HuH-7 (cell line): ENCODE measurements at places on chromosomes 5 and 9.

GRCh38 chr5:88842784-88843183, 40.2 kb downstream of the MEF2C start:
- no peak for DNase-seq

DNA sequence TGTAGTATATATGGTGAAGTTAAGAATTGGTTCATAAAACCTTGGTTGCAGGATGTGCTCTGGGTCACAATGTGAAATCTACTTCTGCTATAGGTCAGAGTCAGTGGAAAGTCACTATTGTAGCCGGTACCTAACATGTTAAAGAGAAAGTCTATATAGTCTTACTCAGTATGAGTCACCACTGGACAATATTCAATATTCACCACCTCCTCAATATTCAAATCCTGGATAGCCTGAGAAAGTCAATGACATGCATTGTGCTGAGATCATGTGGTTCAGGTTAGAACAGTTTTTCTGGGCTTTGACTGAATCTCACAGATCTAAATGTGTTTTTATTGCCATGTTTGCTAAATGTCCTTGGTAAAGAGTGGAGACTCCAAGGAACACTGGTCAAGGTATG, 108.8 kb downstream of the HMHB1 start:
- DNase-seq = no peak

DNA sequence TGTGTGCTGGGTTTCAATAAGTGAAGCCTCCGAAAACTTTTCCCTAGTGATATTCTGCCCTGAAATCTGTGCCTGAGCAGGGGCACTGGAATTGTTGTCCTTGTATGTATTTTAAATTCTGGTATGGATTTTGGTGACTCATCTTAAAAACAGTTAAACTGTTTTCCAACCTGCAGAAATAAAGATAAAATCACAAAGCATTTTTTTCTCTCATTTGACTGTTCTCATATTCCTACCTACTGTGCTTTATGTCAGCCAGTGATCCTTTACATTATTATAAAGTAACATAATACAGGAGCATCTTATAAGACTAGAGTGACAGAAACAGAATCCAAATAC, 10.9 kb upstream of the TAF11L2 start:
- no peak for DNase-seq

GRCh38 chr5:72653586-72653985, 146.4 kb upstream of the ZNF366 start:
- no peak for DNase-seq

DNA sequence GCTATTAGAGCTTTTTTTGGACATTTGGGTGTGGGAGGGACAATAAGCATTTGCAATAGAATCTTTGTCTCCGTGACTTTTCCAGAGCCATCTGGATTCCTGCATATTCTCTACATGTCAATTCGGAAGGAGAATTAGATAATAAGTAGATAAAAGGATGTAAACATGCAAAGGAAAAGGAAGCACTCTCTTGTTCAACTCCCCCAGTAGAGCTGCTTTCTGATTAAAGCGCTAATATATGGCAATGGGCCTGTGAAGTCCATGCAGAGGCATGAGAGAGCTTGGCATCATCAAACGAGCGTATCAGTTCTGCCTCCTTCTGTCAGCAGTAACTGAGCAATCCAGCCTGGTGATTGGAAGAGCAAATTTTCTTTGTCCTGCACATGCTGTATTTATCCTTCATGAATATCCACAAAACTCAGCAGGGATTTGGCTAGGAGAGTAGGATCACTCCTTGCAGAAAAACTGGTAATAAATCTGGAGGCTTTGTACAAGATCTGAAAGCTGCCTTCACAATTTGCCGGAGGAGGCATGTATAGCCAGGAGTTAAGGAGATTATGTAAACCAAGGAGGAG, 1752.9 kb downstream of the MAT2B start:
- no peak for DNase-seq

GRCh38 chr5:142844866-142845265, 74.7 kb downstream of the ARHGAP26 start:
- no peak for DNase-seq

DNA sequence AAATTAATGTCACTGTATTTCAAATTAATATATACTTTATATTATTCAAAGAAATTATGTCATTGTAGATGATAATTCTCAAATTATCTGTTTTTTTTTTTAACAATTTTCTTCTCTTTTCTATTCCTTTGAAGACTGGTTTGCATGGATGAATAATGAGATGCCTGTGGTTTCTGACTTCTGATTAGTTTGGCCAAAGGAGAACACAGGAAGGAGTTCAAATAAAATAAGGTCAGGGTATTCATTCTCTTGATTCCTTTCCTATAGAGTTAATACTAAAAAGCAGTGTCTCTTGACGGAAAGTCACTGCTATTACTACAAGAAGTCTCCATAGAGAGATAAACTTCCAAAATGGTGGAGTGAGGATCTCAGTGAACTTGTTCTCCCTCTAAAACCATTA, 279.6 kb upstream of the FTMT start:
- DNase-seq = no peak

DNA sequence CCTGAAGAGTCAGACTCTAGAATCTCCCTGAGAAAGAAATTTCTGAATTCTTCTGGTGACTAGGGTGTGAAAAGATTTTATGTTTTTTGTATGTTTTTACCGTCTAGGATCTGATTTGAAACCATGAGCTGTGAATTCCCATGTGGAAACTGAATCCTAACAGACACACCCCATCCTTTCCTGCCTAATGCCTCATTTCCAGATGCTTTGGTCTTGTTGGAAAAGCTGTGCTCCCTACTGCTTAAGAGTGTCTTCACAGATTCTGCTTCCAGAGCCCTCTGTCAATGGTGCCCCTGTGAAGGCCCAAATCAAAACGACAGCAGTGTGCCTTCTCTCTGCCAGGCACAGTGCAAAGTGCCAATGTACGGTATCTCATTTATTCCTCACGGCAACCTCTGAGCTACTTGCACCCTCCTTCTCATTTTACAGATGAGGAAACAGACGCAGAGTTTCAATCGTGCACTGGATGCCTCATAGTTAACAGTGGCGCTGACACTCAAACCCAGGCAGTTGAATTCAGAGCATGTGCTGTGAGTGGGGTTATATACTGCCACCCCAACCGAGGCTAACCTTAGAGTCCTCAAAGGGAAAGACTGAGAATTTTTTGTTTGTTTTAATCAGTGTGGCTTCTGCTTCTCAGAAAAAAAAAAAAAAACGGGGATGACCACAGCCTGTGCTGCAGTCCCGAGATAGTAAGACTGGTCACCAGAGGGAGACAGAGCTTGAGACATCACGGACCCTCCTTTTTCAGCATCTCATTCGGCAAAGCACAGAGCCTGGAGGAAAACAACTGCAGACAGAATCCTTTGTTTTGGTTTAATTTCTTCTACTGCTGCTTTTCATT, 188.4 kb downstream of the SNCAIP start:
- peak; percentile 49 for DNase-seq

- DNase-seq = no peak
Observed at GRCh38 chr9:85397005-85397404, 344.7 kb downstream of the AGTPBP1 start.

GRCh38 chr5:173246511-173246910, 11.5 kb upstream of the NKX2-5 start:
- no peak for DNase-seq

DNA sequence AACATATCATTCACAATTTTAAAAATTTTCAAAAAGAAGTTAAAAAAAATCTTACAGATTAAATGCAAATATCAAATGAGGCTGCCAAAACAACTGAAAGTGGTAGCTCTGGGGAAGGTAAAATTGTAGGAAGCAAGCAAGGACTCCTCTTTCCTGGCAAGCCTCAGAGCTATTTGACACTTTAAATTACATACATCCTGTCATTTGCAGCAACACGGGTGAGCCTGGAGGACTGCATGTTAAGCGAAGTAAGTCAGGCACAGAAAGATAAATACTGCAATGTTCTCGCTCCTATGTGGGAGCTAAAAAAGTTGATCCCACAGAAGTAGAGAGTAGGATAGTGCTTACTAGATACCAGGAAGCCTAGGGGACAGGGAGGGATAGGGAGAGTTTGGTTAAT, 58.0 kb downstream of the LPAR1 start:
- no peak for DNase-seq

DNA sequence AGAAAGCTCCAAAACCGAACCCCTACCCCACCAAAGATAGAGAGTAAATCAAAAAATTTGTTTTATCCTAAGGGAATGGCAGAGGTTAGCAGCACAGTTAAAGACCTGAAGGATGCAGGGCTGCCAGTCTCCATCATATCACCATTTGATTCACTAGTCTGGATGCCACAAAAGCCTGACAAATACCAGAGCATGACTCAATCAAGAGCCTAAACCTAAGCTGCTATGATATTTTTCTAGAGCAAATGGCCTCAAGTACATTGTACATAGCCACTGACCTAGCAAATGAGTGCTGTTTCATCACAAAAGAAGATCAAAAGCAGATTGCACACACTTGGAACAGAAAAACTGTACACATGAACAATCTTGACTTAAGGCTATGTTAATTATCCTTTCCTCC, 48.0 kb downstream of the DPYSL3 start:
- DNase-seq = no peak

GRCh38 chr9:31536471-31536870, 848.0 kb upstream of the ACO1 start:
- DNase-seq = no peak

- no peak for DNase-seq
Observed at GRCh38 chr5:91329283-91329682, 53.8 kb downstream of the ARRDC3 start.

DNA sequence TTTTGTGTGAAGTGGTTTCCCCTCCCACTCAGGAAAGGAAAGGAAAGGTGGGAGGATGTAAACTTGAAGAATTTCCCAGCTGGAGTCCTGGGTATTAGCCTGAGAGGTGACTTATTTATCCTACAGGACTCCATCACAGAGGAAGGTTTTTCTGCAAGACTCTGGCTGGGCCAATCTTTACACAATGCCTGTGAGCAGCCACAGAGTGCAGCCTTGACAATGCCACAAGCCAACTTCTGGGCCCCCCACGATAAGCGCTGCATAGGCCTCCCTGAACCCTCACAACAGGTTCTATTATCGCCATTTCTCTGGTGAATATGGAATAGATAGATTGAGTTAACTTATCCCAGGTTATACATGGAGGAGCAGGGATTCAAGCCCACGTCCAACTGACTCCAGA, 12.4 kb downstream of the TTC39B start:
- no peak for DNase-seq

DNA sequence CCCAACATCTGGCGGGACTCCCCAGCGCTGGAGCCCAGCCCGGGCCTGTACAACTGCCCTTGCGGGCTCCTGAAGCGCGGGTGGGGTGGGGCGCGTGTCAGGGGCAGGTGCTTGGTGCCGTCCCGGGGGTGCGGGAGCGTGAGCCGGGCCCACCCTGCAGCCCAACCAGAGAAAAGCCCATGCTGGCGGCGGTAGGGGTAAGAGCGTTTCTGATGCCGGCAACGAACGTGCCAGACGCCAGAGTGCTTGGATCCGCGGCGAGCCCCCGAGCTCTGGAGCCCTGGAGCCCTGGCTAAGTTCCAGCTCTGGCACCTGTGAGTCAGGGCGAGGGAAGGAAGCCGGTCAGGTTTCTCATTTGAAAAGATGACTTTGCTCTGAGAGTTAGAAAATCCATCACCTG, 58.0 kb downstream of the ZNF510 start:
- no peak for DNase-seq

DNA sequence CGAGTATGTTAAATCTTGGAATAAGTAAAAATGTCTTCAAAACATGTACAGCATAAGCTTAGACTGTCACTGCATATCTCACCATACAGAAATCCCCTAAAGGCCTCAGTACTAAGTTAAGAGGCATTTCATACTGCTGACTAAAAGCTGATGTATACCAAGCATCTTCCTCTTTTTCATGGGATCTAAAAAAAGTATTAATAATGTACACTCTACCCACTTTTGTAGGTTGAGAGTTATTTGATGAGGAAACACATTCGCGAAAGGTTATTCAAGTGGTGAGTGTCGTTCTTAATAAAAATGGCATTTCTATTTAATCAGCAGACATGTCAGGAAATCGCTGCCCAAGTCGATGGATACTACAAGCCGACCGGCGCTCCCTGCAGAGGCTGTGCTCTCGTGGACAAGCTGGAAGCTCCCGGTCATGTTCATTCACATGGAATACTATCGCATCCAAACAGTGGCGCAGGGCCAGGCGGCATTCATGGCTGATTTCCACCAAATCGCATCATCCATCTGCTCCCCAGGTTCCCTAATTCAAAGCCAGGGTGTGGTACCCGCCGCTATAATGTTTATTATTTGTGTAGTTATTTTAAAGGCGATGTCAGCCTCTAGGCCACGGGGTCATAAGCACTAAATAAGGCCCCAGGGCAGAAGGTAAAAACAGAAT, 724 bp downstream of the SGTB start:
- DNase-seq = peak; percentile 46

DNA sequence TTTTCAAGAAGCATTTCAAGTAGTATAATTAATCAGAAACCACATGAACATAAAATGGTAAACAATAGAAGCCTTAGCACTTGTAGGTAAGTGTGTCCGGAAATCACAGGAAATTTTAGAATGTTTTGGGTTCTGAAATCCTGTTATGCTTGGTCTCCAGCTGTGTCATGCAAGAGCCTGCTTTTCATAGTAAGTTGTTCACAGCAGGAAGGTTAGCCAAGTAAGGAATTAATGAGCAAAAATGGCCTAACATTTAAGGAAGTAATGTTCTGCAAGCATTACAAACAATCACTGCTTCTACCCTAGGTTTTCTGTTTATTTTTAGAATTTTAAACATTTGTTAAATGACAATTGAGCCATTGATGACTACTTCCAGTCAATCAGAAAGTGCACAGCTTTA, 669.5 kb downstream of the SLCO4C1 start:
- no peak for DNase-seq

GRCh38 chr9:119272500-119273211, 96.6 kb downstream of the BRINP1 start:
- no peak for DNase-seq

GRCh38 chr5:132268769-132269551, 11.5 kb downstream of the PDLIM4 start:
- no peak for DNase-seq

GRCh38 chr9:73230251-73230650, 78.6 kb downstream of the ANXA1 start:
- no peak for DNase-seq

GRCh38 chr5:88544136-88544645, 275.5 kb upstream of the TMEM161B start:
- no peak for DNase-seq
